Astrocyte of the cerebellum (primary cell): ENCODE measurements at places on chromosomes 1 and 21.

GRCh38 chr1:86872086-86872485 is 41.8 kb downstream of the SELENOF start:
- peak; percentile 5 for DNase-seq

GRCh38 chr1:202662081-202662480 is 48.2 kb downstream of the SYT2 start:
- no peak for DNase-seq

DNA sequence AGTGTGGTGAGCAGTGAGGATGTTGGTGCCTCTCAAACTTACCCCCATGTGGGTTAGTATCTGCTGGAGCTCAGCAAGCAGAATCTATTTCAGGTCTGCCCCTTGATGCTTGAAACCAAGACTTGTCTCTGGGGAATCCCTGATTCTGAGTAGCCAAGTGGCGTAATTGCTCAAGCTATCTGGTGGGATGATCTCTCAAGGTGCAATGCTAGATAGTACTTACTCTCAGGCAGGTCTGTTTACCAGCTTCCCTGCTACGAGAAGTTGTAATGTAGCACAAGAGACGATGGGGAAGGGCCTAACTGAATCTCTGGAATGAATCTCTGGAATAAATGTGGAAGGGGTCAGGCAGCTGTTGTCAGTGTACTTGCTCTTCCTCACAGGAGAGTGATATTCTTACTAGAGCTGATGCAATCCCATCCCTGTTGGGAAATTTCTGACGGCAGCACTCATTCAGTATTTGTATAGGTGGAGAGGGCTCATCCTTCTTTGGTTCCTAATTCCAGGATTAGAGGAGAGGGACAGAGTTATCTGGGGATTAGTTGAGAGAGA is 65.4 kb downstream of the MACF1 start:
- no peak for DNase-seq

GRCh38 chr1:79969886-79970285 is 963.4 kb upstream of the ADGRL4 start:
- DNase-seq = no peak

GRCh38 chr1:2151911-2152310 is 42.7 kb downstream of the FAAP20 start:
- DNase-seq = no peak
